ENCODE measurements at places on chromosomes 7 and 10. TPM values are rescaled to one million over a fixed set of nuclear protein-coding genes. Genes with fewer than 3 reads are reported as not detected.

DNA sequence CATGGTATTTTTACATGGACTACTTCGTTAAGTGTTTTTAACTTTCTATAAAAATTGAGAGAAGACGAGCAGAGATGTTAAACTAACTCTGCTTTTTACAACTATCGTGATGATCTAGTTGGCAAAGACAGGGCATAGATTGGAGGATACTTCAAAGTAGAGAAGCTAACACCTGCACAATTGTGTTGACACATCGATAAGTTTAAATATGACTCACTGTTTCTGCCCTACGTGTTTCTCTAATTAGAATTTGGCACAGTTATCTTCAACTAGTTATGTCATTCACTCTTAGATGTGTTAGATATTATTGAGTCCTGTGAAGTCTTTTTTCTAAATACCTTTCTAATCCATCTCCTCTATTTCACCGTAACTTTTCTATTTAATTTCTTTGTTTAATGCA lies 68.5 kb upstream of the FERD3L start:
- no peak for DNase-seq

- DNase-seq, result no peak
These were observed 457.6 kb downstream of the LRMDA start for GRCh38 chr10:75889051-75889450.

- DNase-seq, result no peak
These were observed 14.6 kb downstream of the GPR37 start for GRCh38 chr7:124751027-124751426.

DNA sequence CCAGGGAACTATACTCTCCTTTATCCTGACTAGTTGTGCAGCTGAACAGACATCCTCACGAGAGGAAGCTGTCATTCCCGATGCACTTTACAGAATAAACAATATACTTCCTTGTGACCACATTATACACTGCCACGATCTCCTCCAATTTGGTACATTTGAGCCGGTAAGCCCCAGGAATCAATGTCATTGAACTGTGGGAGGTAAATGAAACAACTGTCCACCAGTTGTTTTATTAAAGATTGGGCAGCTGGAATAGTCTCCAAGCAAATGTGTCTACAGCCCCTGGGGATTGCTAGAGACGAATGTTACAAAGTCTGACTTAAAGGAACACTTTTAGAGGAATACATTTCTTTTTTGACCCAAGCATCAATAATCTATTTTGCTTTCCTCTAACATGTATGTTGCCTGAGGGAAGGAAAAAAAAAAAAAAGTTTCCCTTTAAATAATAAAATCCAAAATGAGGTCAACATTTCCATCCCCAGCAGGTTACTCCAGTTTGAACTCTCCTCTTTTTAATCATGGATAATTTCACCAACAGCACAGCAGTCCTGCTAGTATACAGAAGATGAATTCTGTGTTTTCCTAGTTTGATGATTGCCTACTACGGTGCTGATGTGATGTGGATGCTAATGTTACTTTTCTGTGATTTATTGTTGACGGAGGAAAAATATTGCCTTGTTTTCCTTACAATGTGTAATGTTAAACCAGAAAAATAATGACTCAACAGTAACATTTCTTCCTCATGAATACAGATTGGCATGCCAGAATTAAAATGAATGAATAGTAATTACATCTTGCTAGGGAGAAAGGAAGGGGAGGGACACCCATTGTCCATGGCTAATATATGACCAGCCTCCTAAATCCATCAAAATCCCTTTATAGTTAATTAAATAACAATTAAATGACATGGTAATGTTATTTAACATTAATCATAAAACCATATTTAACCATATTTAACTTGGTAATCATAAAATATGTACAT lies 360.9 kb downstream of the NEBL start:
- no peak for DNase-seq

Gene PAX2
- not detected for total RNA-seq
